ENCODE measurements at places on chromosomes 12 and 14. TPM values are rescaled to one million over a fixed set of nuclear protein-coding genes. Genes with fewer than 3 reads are reported as not detected.

CLEC2D gene
- total RNA-seq: 6.6 TPM

DNA sequence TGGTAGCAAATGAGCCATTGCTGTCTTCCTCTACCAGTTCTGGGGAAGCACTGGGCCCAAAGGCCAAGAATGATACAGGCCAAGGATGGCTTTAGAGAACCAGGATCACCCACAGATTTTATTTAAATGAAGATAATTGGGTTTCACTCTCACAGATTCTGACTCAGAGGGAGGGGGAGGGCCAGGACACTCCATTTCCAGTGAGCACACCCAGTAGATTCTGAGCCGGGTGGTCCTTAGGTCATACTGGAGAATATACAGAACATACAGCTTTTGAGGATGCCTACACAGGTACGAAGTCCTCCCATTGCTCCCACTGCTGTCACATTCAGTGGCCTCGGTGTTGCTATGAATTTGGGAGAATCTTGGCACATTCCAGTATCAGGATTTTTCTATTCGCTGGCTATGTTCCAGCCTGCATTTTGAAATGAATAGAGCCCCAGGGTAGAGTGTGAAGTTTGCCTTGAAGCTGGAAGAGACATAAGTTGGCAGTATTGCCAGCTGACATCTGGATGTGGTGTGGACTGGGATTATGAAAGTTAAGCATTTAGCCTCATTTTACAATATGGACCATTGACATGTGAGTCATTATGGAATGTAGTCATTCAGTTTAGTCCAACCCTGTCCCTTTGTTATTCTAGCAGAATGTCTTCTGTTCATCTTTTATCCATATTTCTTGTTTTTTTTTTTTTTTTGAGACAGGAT, 45.8 kb upstream of the POC1B start:
- peak overlapping the region; percentile 53 for H3K27ac ChIP-seq
- peaks cover 61% of the 10 kb centered on the region for H3K4me1 ChIP-seq
- DNase-seq: peak; percentile 81
- peak overlapping the region; percentile 12 for H3K4me3 ChIP-seq

CLEC1A gene
- not detected for total RNA-seq

DNA sequence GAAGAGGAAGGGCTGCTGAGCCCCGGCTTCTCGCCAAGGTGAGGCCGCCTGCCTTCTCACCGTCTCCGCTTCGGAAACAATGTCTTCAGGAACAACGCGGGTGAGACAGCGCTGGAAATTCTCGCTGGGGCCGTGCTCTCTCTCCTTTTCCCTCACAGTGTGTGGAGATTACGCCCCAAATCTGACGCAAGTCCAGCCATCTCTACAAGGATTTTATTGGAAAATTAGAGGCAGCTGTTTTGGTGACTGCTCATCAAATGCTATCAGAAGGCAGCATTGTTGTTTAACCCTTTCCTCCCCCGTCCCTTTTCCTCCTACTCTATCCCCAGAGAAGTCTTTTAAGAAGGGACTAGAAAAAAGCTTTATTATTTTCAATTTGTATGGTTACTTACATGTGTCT, 53.5 kb downstream of the PIWIL1 start:
- no peaks in the 10 kb centered on the region for H3K36me3 ChIP-seq
- H3K27ac ChIP-seq: no peak overlapping the region
- DNase-seq: no peak
- no peak overlapping the region for H3K4me3 ChIP-seq
- no peaks in the 10 kb centered on the region for H3K4me1 ChIP-seq

GRCh38 chr14:90419200-90419599, 22.4 kb downstream of the CALM1 start:
- 0 out of 2 replicates have a peak overlapping the region, but pooled peaks have one; percentile 2 for H3K27ac ChIP-seq
- no peaks in the 10 kb centered on the region for H3K27me3 ChIP-seq
- DNase-seq: peak; percentile 95
- H3K36me3 ChIP-seq: no peaks in the 10 kb centered on the region
- peaks cover 8% of the 10 kb centered on the region for H3K4me1 ChIP-seq

IL31 gene
- total RNA-seq: not detected

CACNA1C gene
- total RNA-seq: 11.5 TPM

GRCh38 chr14:94773061-94773648, 3.2 kb upstream of the GSC start:
- peaks cover 9% of the 10 kb centered on the region for H3K4me1 ChIP-seq
- H3K27me3 ChIP-seq: peaks cover 24% of the 10 kb centered on the region
- H3K36me3 ChIP-seq: no peaks in the 10 kb centered on the region
- no peak overlapping the region for H3K4me3 ChIP-seq
- H3K27ac ChIP-seq: no peak overlapping the region

B4GALNT1 gene
- 7.8 TPM for total RNA-seq

KRT6C gene
- not detected for total RNA-seq

RAPGEF3 gene
- 3.7 TPM for total RNA-seq
